HuH-7.5 (cell line): ENCODE measurements at places on chromosomes 7 and 10.

GRCh38 chr7:102454468-102454867, 10.2 kb downstream of the ALKBH4 start:
- no peak for DNase-seq

DNA sequence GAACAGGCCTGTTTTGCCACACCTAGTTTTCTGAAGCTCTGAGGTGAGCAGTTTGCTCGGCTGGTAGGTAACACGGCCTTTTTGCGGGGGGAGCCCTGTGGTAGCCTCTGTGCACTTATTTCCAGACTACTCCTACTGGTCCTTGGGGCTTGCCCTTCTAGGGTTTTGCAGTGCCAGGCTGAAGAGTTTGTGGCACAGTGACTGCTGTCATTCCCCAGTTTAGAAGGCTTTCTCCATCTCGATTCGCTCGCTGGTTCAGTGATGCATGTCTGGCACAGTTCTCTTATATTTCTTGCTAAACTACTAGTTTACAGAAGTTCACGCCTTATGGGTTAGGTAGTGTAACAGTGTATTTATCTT, 711 bp downstream of the KIF20B start:
- no peak for DNase-seq

DNA sequence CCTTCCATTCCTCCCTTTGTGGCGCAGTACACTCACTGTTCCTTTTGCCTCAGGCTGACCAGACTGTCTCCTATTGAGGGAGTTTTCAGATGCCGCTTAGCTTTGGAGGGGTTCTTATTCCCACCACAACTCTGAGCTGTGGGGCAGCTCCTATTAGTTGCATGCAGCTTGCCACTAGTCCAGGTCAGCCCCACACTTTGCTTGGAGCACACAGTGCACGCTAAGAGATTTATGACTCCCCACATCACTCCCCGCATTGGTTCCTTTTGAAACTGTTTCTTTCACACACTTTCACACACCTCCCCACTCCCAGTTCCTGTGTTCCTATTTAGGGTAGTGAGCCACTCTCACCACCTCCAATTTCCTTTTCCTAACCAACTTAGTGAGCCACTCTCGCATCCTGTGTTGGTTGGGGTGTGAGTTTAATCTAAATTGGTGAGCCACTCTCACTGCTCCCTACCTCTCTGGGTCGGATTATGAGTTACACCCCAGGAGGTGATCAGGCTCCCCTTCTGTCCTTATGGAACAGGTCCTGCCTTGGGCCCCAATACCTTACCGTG, 10.4 kb upstream of the ZNF485 start:
- no peak for DNase-seq

DNA sequence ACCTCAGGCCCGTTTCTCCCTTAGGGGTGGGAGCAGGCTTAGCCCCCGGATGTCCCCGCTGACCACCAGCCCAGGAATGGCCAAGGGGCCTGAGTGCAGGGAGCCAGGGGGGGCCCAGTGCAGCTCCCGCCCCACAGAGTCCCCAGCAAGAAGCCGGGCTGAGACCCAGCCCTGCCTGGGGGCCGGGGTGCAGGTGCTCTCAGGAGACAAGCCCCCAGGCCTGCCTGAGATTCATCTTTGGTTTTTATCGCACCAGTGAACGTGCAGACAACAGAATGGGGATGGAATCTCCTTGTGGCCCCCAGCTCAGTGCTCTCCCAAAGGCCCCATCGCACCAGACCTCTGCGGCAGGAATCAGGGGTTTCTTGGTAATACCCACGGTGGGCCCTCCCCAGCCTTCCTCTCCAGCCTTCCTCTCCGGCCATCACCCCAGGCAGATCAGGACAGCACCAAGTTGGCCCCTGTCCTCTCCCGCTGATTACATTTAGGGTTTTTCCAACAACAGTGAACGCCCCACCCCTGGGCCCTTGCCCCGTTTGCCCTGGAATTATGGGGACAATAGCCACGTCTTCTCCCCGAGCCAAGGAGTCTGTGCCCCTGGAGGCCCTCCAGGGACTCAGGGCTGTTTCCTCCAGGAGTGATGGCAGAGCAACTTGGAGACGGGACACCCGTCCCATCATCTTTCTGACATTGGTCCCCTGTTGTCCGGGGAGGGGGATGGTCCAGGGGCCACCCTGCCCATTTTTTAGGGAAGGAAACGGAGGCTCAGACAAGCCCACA, 22.4 kb downstream of the ADAP1 start:
- no peak for DNase-seq

DNA sequence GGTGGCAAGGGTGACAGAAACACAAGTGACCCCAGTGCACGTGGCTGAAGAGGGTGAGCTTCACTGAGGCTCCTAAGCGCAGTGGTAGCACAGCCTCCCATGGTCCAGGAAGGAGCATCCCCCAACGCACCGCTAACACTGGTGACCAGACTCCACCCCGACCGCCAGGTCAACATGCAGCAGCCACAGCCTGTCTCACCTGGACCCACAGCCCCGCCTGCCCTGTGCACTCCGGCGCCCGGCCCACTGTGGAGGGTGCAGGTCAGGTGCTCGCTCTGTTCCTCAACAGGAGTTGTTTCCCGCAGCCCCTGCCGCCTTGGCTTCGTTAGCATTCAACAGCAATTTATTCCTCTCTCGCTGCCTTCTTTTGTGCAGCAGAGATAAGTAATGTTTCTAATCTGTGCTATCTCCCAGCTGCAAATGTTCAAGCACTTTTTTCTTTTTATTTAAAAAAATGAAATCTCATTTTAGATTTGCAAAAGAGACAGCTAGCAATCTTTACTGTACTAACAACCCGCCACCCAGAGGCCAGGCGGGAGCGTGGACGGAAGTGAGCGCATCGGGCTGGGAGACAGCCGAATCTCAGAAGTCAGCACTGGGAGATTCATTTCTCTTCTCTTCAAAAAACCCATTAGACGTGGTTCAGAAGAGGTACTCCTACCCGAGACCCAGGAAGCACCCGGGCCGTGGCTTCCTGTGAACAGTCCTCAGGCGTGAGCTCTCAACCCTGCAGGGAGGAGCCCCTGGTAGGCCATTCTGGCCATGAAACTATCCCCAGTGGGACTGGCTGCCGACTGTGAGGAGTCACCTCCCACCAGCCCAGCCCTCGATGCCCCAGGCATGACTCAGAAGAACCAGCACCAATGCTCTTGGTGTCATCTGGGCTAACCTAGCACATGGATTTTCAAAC, 133.4 kb downstream of the MAD1L1 start:
- no peak for DNase-seq

DNA sequence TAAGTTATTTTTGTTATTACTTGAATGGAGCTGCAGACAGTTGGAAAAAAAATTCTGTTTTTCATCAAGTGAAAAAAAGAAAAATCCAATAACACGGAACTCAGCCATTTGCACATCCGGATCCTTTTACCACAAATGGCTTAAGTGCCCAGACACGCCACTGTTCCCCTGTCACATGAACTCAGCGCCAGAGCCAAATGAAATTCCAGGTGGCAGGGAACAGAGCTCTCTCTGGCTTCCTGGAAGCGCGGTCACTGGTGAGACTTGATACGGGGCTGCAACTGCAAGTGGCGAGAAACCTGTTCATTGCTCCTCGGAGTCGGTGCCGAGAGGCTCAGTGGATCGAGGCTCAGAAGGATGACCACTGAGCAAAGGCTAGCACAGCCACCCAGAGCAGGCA, 60.8 kb upstream of the NPTX2 start:
- no peak for DNase-seq

GRCh38 chr7:18770822-18771221, 275.3 kb downstream of the HDAC9 start:
- DNase-seq, result no peak

GRCh38 chr10:105358911-105359310, 717.8 kb downstream of the SORCS3 start:
- DNase-seq, result no peak

DNA sequence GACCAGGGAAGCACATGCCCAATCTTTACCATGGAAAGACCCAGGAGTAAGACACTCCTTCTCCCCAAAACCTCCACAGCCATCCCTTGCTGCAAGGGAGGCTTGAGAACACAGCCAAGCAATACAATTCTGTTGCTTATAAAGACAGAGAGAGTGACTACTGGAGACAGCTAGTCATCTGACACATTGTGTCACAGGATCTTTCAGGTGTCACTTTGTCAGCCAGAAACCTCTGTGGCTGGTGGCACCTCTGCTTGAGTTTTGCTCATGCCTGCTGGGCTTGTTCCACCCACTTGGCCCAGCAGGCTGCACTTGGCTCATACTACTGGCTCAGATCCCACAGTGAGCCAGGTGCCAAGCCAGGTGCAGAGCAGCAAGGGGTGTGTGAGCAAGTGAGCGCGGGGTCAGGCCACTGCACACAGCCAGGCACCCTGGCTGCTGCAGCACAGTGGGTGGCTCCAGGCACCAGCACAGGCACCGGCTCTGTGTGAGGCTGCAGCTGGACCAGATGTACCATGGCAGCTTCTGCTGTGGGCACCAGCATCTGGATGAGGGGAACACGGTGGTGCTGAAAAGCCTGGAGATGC, 12.4 kb upstream of the PRLHR start:
- no peak for DNase-seq

- no peak for DNase-seq
Measured at GRCh38 chr10:104260775-104261115, 6.1 kb downstream of the GSTO1 start.

DNA sequence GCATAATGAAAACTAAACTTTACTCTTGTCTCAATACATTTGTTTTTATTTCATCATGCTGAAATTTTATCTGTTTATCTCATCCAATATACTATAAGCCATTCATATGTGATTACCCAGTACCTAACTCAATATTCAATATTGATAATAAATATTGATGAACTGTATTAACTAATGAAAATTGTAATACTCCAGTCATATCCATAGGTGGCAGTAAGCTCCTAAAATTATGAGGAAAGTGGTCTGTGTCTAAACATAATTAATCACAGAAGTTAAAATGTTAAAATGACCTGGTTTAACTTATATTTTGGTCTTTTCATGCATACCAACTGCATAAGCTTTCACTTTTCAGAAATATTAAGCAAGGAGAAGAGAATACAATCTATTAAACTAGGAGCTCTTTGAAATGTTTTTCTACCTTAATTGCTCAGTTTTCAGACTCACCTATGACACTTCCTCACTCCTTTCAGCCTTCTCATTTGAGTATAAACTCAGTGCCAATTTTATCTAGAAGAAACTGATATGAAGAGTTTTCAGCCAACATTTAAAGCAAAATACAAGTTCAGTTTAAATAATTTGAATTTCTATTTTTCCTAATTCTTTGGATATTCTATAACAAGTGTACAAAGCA, 30.5 kb upstream of the VWDE start:
- DNase-seq, result no peak

DNA sequence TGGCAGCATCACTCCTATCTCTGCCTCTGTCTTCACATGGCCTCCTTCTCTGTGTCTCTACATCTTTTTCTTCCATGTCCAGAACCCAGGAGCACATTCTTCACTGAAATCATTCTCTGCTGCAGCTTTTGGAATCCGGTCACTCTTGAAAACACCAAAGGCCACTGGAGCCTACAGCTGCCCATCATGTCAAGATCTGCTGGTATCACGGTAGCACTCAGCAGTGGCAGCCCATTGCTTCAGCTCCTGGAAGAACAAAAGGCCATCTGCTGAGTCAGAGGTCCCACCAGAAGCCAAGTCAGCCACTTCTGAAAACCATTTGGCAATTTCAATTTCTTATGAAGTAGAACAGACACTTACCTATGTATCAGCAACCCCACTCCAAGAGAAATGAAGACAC, 6.1 kb upstream of the PCBD1 start:
- DNase-seq, result no peak

- no peak for DNase-seq
Measured at GRCh38 chr7:39042670-39043069, 65.0 kb downstream of the POU6F2 start.
